Type B pancreatic cell (in vitro differentiated cells): ENCODE measurements at places on chromosomes 16 and 17.

GRCh38 chr16:1990351-1991134 lies 773 bp downstream of the SYNGR3 start:
- DNase-seq: no peak

DNA sequence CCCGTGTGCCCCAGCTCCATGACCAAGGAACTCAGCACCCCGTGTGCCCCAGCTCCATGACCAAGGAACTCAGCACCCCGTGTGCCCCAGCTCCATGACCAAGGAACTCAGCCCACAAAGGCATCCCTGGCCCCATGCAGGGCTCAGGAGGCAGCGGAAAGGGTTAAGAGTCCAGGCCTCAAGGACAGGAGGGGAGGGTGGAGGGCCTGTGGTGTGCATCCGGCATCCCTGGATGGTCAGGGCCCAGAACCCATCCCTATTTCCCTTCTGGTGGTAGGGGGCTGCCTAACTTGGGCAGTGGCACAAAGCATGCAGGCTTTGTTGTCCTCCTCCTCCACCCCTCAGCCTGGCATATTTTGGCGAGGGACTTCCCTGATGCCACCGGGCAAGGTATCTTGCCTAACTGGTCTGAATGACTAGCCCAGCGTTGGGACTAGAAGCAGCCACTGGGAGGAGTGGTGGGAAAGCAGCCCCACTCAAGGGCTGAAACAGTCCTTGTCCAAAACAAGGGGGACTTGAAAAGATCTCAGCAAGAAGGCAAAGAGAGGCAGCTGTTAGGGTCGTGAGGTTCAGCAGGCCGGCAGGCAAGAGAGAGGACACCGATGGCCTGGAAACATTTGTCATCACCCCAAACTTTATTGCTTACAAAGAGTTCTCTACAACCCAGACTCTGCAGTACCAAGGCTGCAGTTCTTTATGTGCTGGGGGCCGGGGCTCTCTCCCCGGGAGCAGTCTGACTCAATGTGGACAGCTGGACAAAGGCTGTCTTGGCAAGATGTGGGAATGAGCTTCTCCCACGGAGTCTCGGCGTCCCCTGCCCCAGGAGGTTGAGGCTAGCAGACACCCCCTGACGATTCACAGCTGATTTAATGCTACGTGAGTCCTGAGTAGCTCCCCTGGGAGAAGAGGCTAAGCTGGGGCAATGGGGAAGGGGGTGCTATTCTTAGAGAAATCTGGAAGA lies 902 bp upstream of the SPATA32 start:
- no peak for DNase-seq

DNA sequence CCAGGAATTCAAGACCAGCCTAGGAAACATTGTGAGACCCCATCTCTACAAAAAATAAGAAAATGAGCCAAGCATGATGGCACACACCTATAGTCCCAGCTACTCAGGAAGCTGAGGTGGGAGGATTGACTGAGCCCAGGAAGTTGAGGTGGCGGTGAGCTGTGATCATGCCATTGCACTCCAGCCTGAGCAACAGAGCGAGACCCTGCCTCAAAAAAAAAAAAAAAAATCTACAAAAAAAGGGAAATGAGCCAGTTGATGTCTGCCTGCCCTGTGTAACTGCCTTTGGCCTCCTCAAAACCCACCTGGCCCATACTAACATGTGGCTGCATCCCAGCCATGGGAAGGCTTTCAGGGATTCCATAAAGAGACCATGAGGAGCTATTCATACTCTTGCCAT lies 4.5 kb downstream of the RANBP10 start:
- DNase-seq: no peak

DNA sequence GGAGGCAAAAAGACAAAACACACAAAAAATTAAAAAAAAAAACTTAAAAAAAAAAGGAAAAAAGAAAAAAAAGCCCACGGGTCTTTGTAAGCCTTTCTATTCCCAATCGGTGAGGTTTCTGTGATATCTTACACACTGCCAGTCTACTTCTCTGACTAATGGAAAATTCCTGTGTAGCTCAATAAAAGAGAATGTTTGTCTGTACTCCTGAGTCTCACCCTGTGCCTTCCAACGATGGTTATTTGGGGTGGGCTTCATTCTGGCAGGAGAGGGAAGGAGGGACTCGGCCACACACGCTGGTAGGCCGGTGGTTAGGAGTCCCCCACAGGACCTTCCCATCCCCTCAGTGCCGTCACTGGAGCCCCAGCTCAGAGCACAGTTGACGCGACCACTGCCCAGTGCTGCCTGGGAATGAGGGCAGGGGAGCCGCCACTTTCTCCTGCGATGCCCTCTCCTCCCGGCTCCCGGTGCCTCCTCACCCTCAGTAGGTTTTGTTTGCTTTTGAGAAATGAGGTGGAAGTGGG lies 68.0 kb downstream of the AMFR start:
- peak; percentile 65 for DNase-seq

- no peak for DNase-seq
These were observed 10.1 kb downstream of the CSNK2A2 start for GRCh38 chr16:58187665-58188421.

DNA sequence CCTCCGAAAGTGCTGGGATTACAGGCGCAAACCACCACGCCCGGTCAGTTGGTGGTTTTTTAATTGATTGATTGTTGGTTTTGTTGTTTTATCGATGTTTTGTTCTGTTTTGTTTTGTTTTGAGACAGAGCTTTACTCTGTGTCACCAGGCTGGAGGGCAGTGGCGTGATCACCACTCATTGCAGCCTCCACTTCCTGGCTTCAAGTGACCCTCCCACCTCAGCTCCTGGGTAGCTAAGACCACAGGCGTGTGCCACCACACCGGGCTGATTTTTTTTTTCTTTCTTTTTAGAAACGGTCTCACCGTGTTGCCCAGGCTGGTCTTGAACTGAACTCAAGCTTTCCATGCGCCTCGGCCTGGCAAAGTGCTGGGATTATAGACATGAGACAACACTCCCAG lies 12.4 kb downstream of the FAM234A start:
- DNase-seq: no peak
